MCF 10A (cell line): ENCODE measurements at places on chromosomes 6 and 20.
A peak's percentile ranks its signal among the peaks of the same experiment; 100 is the strongest.

DNA sequence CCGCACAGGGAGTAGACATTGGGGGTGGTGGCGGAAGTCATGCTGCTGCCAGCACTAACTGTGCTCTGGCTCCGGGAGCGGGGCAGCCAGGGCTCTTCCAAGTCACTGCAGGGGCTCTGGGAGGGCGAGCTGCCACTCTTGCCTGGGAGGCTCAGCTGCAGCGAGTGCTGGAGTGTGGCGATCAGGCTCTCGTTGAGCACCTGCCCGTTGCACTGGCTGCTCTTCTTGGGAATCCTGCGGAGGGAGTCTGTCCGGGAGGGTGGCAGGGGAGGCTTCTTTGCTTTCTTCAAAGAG, 28.0 kb downstream of the HEBP2 start:
- H3K4me3 ChIP-seq: no peak overlapping the region
- no peaks in the 10 kb centered on the region for H3K27me3 ChIP-seq
- peaks cover 4% of the 10 kb centered on the region for H3K36me3 ChIP-seq
- no peak overlapping the region for H3K27ac ChIP-seq

GRCh38 chr6:104688283-104688969, 171.3 kb downstream of the HACE1 start:
- no peaks in the 10 kb centered on the region for H3K36me3 ChIP-seq
- H3K4me3 ChIP-seq: no peak overlapping the region
- no peaks in the 10 kb centered on the region for H3K4me1 ChIP-seq
- H3K27ac ChIP-seq: no peak overlapping the region

GRCh38 chr6:159700970-159701369, 7.9 kb upstream of the SOD2 start:
- H3K27me3 ChIP-seq: no peaks in the 10 kb centered on the region
- peaks cover 14% of the 10 kb centered on the region for H3K4me1 ChIP-seq
- DNase-seq: peak; percentile 32
- H3K36me3 ChIP-seq: peaks cover 15% of the 10 kb centered on the region
- H3K4me3 ChIP-seq: no peak overlapping the region
- peak overlapping the region; percentile 82 for H3K27ac ChIP-seq

GRCh38 chr6:140285998-140286690, 911.7 kb upstream of the CITED2 start:
- H3K36me3 ChIP-seq: no peaks in the 10 kb centered on the region
- no peak overlapping the region for H3K27ac ChIP-seq
- H3K4me1 ChIP-seq: no peaks in the 10 kb centered on the region
- no peak overlapping the region for H3K4me3 ChIP-seq

- no peak overlapping the region for H3K27ac ChIP-seq
- no peak for DNase-seq
- no peaks in the 10 kb centered on the region for H3K27me3 ChIP-seq
- H3K36me3 ChIP-seq: peaks cover 5% of the 10 kb centered on the region
Measured at GRCh38 chr6:10627800-10628199, 66.6 kb downstream of the C6orf52 start.

DNA sequence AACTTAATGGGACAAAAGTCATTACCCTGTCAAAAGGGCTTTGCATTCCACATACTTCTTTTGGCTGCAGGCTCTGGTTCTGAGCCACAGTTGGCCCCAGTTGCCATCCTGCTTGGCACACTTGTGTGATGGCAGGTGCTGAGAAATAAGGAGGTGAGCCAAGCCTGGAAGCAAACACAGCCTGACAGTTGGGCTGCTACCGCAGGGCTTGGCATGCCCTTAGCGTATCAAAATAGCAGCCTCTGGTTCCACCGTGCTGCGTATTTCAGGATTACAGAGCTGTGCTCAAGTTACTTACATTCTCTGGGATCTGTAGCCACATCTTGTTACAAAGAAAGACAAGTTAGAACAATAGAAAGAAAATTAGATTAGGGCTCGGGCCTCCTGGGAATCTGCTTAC, 11.1 kb downstream of the MTHFD1L start:
- H3K4me1 ChIP-seq: peaks cover 22% of the 10 kb centered on the region
- DNase-seq: peak; percentile 40
- no peaks in the 10 kb centered on the region for H3K27me3 ChIP-seq
- H3K27ac ChIP-seq: peak overlapping the region; percentile 54
- H3K36me3 ChIP-seq: peaks cover 60% of the 10 kb centered on the region

GRCh38 chr6:135087803-135088202, 33.2 kb upstream of the HBS1L start:
- peaks cover 9% of the 10 kb centered on the region for H3K27me3 ChIP-seq
- H3K27ac ChIP-seq: no peak overlapping the region
- DNase-seq: no peak
- no peaks in the 10 kb centered on the region for H3K36me3 ChIP-seq
- H3K4me3 ChIP-seq: no peak overlapping the region

- H3K27ac ChIP-seq: no peak overlapping the region
- H3K36me3 ChIP-seq: no peaks in the 10 kb centered on the region
- H3K4me1 ChIP-seq: peaks cover 5% of the 10 kb centered on the region
- DNase-seq: no peak
Measured at GRCh38 chr6:71460933-71461332, 172.3 kb downstream of the OGFRL1 start.

DNA sequence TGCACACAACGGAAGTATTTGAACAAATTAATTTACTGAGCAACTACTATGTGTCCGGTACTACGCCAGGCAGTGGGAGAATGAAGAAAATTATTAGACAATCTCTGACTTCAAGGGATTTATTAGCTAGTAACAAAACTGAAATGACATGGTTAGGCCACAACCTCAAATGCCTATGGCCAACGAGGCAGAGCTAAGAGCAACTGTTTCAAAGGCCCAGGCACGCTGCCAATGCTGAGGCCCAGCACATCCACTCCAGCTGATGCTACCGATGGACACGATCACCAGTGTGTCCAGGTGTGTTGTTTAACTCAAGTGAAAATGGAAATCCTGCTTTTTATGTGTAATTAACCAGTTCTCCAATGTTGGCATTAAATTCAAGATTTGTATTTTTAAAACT, 420.9 kb downstream of the PRKN start:
- no peaks in the 10 kb centered on the region for H3K27me3 ChIP-seq
- H3K36me3 ChIP-seq: no peaks in the 10 kb centered on the region
- H3K27ac ChIP-seq: no peak overlapping the region
- no peaks in the 10 kb centered on the region for H3K4me1 ChIP-seq
- no peak overlapping the region for H3K4me3 ChIP-seq
- DNase-seq: no peak

DNA sequence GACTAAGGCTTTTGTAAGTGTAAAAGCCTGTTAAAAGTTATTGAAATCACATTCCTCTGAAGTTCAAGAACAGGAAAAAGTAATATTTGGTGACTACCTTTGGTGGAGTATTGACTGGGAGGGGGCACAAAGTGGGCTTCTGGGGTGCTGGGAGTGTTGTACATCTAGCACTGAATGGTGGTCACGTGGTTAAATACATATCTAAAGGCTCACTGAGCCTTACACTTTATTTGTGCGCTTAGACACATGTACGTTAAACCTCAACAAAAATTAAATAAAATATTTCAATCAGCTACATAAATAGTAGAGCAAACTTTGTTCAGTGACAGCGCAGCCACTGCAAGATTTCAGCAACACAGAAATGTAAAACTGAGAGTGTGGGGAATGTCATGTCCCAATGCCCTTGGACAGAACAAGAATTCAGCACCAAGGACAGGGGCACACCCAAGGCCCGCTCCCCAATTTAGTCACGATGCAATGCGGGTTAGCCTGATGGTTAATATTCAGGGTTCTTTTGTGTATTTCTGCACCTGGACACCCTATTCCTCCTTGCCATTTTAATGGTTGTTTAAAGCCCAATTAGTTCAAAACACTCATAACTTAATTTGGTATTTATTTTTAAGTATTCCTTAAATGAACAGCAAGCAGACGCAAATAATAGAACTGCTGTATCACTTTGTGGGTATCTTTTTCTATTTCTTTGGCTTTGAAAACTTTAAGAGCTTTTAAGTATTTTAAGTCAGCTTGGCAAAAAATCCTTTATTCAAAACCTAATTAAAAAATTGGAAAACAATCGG, 37.4 kb downstream of the ANGPT4 start:
- peak; percentile 49 for DNase-seq
- H3K4me1 ChIP-seq: peaks cover 38% of the 10 kb centered on the region
- H3K27me3 ChIP-seq: no peaks in the 10 kb centered on the region
- no peak overlapping the region for H3K4me3 ChIP-seq
- no peak overlapping the region for H3K27ac ChIP-seq

GRCh38 chr6:85483846-85484245, 34.0 kb downstream of the NT5E start:
- H3K36me3 ChIP-seq: peaks cover 11% of the 10 kb centered on the region
- H3K4me3 ChIP-seq: no peak overlapping the region
- DNase-seq: no peak
- H3K4me1 ChIP-seq: peaks cover 6% of the 10 kb centered on the region

GRCh38 chr6:54846857-54847674, 495 bp downstream of the FAM83B start:
- H3K4me1 ChIP-seq: peaks cover 50% of the 10 kb centered on the region
- H3K4me3 ChIP-seq: peak overlapping the region; percentile 88
- H3K27me3 ChIP-seq: no peaks in the 10 kb centered on the region
- DNase-seq: no peak

DNA sequence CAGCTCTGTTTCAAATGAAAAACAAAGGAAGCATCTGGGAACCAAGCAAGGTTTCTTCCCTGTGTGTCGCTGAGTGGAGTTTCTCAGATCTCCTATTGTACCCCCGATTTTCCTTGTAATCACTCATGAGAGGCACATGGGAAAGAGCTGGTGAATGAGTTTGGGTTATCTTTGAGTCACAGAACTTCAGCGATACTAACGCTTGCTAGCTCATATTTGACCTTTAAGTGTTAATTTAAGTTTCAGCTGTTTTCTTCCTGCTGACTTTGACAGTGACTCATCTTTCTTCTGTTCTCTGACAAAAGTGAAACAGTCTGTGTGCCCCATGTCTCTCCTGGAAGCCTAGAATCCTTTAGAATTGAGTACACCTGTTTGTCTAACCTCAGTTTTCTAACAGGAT, 261.1 kb upstream of the RGS17 start:
- DNase-seq: peak; percentile 40
- H3K4me1 ChIP-seq: no peaks in the 10 kb centered on the region
- no peak overlapping the region for H3K27ac ChIP-seq
- no peaks in the 10 kb centered on the region for H3K27me3 ChIP-seq

DNA sequence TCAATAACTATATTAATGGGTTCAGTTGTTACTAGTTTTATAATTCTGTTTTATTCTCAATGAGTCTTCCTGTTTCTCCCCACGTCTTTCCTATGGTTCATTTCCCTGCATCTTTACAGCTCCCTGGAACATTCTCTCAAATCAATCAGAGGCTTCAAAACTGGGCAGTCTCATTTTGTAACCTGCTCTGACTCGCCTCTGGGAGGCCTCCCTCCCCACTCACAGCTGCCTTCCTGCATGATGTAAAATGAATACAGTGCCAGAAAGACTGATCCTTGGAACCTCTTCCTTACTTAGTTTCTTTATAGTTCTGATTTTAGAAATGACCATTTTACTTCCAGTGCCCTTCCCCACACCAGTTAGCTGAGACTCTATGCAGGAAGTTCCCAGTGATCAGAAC, 103.9 kb downstream of the ESR1 start:
- no peaks in the 10 kb centered on the region for H3K36me3 ChIP-seq
- H3K4me1 ChIP-seq: peaks cover 29% of the 10 kb centered on the region
- H3K27ac ChIP-seq: peak overlapping the region; percentile 68
- no peaks in the 10 kb centered on the region for H3K27me3 ChIP-seq
- peak; percentile 36 for DNase-seq
- no peak overlapping the region for H3K4me3 ChIP-seq

DNA sequence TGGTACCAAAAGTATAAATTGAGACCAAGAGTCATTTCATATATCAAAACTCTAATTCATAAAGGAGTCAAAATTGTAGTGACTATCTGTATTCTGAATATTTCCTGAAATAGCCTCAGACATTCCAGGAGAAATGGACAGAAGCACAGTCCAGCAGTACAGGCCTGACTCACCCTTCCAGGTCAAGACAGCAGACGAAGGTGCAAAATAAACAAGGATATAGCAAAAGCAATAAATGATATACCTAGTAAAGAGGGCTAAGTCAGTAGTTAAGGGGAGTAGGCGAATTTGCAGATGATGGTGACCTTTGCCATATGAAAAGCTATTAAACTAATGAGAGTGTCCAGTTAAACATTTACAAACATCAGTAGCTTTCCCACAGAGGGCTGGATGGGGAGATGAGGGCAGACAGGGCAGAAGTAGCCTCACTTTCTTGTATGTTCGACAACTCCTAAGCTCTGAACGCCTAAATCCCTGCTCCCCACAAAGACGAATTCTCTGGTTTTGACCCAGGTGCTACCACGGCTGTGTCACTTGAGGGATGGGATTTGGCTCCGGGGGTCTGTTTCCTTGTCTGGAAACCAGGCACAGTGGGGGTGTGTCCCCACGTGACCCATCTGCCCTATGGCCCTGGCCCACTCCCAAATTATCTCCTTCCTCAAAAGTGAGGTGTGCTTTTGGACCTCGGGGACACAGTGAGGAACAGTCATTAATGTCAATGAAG, 3.6 kb upstream of the SLC52A3 start:
- H3K27me3 ChIP-seq: peaks cover 15% of the 10 kb centered on the region
- DNase-seq: no peak
- H3K4me3 ChIP-seq: no peak overlapping the region
- H3K36me3 ChIP-seq: no peaks in the 10 kb centered on the region
- no peaks in the 10 kb centered on the region for H3K4me1 ChIP-seq

GRCh38 chr20:44732327-44732726, 13.3 kb upstream of the KCNK15 start:
- peaks cover 60% of the 10 kb centered on the region for H3K4me1 ChIP-seq

GRCh38 chr6:34644716-34645115, 51.9 kb downstream of the ILRUN start:
- H3K27me3 ChIP-seq: no peaks in the 10 kb centered on the region
- H3K36me3 ChIP-seq: peaks cover 47% of the 10 kb centered on the region
- DNase-seq: no peak
- no peaks in the 10 kb centered on the region for H3K4me1 ChIP-seq
- H3K27ac ChIP-seq: no peak overlapping the region

DNA sequence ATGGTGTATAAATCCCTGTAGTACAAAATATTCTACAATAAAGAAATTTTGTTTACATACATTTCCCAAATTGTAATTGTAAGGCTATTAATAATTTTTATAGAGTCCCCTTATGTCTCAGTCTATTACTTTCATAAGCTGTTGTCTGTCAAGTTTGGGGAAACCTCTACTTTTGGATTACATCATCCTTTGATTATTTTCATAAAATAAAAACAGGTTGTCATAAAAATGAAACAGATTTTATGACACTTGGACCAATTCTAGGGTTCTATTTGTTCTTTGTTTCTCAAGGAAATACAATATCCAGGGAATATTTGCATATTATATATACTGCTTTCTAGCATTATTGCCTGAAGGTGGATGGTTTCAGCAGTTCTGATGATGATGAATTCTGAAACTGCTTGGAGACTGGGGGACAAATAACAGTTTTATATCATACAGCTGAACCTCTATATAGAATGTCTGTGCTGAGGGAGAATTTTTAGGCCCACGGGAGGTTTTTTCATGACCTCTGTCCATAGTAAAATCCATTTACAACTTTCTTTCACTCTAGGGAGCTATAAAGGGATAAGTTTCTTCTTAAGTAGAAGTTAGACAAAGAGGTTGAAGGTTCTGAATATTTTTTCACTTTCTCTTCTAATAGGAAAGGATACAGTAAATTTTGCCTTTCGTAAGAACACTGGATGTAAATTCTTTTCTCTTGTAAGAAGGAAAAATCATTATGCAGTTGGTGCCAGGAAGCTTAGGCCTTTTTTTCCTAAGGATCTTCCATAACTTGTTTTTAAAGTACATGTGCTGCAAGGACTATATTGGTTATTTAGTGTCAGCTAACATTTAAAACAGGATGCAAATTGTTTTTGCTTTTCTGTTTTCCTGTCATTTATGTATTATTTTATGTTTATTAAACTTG, 58.0 kb downstream of the CD2AP start:
- peaks cover 5% of the 10 kb centered on the region for H3K4me1 ChIP-seq
- H3K36me3 ChIP-seq: peaks cover 32% of the 10 kb centered on the region
- H3K4me3 ChIP-seq: no peak overlapping the region
- H3K27me3 ChIP-seq: no peaks in the 10 kb centered on the region
- no peak overlapping the region for H3K27ac ChIP-seq
- DNase-seq: no peak
